ENCODE measurements at places on chromosomes 16 and 17.

- H3K27ac ChIP-seq: no peak overlapping the region
- H3K36me3 ChIP-seq: no peaks in the 10 kb centered on the region
- H3K27me3 ChIP-seq: peaks cover 51% of the 10 kb centered on the region
- peaks cover 3% of the 10 kb centered on the region for H3K4me1 ChIP-seq
- no peak overlapping the region for H3K4me3 ChIP-seq
- DNase-seq: no peak
These were observed 15.1 kb upstream of the IRF8 start for GRCh38 chr16:85883813-85884212.

- H3K36me3 ChIP-seq: peaks cover 30% of the 10 kb centered on the region
- no peaks in the 10 kb centered on the region for H3K27me3 ChIP-seq
- no peak overlapping the region for H3K27ac ChIP-seq
- no peak overlapping the region for H3K4me3 ChIP-seq
These were observed 17.8 kb upstream of the SLC6A4 start for GRCh38 chr17:30253312-30253711.

GRCh38 chr16:4593086-4593485 is 21.6 kb downstream of the UBALD1 start:
- H3K4me1 ChIP-seq: no peaks in the 10 kb centered on the region
- H3K36me3 ChIP-seq: no peaks in the 10 kb centered on the region
- no peak for DNase-seq
- H3K27me3 ChIP-seq: peaks cover 9% of the 10 kb centered on the region
- H3K4me3 ChIP-seq: no peak overlapping the region

DNA sequence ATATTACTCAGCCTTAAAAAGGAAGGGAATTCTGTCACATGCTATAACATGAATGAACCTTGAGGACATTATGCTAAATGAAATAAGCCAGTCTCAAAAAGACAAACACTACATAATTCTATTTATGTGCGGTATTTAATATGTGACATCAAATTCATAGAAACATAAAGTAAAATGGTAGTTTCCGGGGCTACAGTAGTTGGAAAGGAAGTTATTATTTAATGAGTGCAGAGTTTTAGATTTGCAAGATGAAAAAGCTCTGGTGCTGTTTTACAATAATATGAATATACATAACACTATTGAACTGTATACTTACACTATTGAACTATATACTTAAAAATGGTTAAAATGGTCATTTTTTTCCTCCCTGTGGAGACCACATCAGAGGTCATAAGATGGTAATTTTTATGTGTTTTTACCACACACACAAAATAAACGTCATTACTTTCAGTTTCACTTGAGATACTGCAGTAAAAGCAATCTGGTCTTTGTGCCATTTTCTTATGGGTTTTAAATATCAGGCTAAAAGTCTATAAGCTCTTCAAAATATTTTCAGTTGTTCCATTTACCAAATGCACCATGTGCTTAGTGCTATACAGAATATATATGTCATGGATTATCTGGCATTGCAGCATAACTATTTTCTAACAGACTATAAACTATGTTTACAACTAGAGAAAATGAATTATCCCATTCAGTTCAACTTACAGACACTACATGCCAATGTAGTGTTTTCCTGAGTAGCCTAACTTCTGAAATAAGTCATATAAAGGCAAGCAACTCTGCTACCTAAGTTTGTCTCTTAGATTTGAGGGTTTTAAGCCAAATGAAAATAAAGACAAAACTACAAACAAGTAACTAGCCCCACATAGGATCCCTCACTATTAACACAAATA is 90.9 kb downstream of the SPAG9 start:
- no peak overlapping the region for H3K4me3 ChIP-seq
- no peaks in the 10 kb centered on the region for H3K36me3 ChIP-seq
- H3K4me1 ChIP-seq: peaks cover 28% of the 10 kb centered on the region
- peak overlapping the region; percentile 72 for H3K27ac ChIP-seq
- H3K27me3 ChIP-seq: no peaks in the 10 kb centered on the region
- DNase-seq: no peak

DNA sequence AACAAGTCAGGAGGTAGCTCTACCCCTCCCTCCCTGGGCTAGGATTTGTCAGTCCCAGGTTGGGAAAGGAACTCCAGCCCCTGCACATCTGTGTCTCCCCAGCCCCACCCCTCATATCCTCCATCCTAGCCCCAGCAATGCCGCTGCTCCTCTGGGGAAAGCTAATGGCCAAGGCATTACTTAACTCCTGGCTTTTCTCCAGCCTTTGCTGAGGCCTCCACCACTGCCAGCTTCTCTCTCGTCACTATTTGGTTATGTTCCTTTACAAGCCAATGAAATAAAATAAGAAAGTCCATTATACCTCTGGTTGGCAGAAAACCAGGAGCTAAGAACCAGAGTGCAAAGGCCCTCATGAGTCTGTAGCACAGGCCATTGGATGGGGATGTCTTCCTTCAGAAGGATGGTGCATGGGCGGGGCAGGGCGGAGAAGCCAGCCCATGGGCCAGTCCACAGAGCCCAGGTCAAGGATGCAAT is 171.0 kb downstream of the CCDC182 start:
- H3K4me3 ChIP-seq: no peak overlapping the region
- H3K27me3 ChIP-seq: no peaks in the 10 kb centered on the region
- no peak overlapping the region for H3K27ac ChIP-seq
- H3K36me3 ChIP-seq: no peaks in the 10 kb centered on the region

DNA sequence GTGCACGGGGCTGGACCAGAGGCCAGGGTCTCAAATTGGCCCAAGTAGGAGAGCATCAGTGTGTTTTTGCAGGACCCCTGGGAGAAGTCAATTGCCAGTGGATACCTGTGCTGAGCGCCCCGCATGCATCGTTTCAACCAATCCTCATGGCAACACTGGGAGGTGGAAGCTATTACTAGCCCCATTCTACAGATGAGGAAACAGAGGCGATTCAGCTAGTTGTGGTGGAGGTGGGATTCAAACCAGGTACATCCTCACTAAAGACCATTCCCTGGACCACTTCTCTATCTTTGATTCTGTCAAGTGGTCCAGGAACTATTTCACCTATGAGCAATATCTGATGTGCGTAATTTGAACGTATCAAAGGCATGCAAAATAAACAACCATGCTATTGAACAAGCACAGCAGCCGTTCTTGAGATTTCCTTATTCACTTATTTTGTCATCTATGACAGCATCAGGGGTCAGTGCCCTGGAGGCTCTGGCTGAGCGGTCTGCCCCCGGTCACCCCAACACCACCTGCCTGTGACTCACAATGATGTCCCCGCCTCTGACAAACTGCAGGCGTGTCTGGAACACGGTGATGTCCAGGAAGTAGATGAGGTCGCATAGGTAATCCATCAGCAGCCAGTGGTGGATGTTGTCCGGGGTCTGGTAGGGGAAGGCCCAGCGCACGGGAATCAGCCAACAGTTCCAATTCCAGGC is 54.0 kb downstream of the CNGB1 start:
- H3K27ac ChIP-seq: no peak overlapping the region
- H3K27me3 ChIP-seq: peaks cover 15% of the 10 kb centered on the region
- H3K36me3 ChIP-seq: no peaks in the 10 kb centered on the region

GRCh38 chr16:30075503-30076275 is at the start of gene PPP4C:
TSS of gene PPP4C (plus strand) at chr16:30075994. CDS start at chr16:30076378, 384 bp downstream.
- H3K36me3 ChIP-seq: peaks cover 12% of the 10 kb centered on the region
- H3K4me3 ChIP-seq: peak within 1 kb of the TSS; percentile 83
- H3K4me1 ChIP-seq: peaks cover 39% of the 10 kb centered on the region
- no peaks in the 10 kb centered on the region for H3K27me3 ChIP-seq
- peak within 1 kb of the TSS; percentile 97 for H3K27ac ChIP-seq

DNA sequence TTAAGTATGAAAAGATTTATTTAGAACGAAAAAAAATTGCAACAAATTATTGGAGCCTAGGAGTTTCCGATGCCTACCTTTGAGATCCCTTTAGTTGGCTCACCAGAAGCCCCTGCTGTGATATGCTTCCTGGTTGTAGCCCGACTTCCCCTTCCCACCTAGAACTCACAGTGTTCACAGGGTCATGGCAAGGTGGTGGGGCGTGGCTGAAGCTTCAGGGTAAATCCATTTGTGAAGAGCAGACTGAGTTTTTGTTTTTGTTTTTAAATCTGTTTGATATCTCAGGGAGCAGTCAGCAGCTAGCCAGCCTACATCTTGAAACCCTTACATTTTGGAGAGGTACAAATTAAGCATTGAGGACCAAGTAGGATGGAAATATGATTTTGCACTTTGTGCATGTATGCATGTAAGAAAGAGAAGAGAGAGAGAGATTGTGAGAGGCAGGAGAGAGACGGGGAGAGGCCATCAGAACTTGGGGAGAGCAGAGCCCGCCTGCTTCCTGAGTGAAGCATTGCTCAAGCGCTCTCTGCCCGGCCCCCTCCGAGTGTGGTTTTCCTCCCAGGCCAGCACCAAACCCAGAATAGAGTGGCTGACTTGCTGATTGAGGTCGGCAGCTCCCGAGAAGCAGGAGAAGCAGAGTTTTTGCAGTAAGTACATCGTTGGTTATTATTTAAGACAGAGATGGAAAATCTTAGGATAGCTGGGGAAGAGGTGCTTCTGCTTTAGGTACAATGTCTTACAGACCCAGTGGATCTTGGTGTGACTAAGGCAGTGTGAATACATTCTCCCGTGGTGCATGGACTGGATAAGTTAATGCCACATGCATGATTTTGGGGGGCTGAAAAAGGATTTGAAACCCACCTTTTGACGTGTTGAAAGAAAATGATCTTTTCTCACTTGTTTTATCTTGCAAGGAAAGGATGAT is 64.2 kb downstream of the SPECC1 start:
- no peaks in the 10 kb centered on the region for H3K36me3 ChIP-seq
- H3K27me3 ChIP-seq: peaks cover 4% of the 10 kb centered on the region
- no peak for DNase-seq
- H3K27ac ChIP-seq: no peak overlapping the region
- H3K4me1 ChIP-seq: peaks cover 23% of the 10 kb centered on the region
- no peak overlapping the region for H3K4me3 ChIP-seq

GRCh38 chr16:19704321-19705145 is 13.5 kb downstream of the KNOP1 start:
- H3K27ac ChIP-seq: peak overlapping the region; percentile 59
- DNase-seq: no peak

DNA sequence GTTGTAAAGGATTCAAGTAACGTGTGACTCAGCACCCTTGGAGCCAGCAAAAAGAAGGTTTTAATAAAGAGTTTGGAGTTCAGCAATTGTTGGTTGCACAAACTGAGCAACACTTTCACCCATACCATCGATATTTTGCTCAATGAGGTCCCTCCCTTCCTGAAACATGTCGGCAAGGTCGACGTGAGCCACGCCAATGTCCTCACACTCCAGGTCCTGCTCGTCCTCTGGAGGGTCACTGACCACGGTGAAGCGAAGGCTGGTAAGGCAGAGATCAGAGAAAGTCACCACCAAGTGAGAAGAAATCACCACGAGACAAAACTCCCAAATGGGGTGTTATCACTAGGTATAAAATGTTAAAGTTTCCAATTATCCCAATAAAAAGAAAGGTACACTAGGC is 98.3 kb downstream of the RPGRIP1L start:
- no peak for DNase-seq
- peaks cover 9% of the 10 kb centered on the region for H3K36me3 ChIP-seq
- no peak overlapping the region for H3K27ac ChIP-seq
- no peak overlapping the region for H3K4me3 ChIP-seq
- H3K27me3 ChIP-seq: no peaks in the 10 kb centered on the region

GRCh38 chr16:29811170-29811895 is 660 bp upstream of the PRRT2 start:
- H3K27me3 ChIP-seq: no peaks in the 10 kb centered on the region
- peak overlapping the region; percentile 97 for H3K27ac ChIP-seq
- H3K4me1 ChIP-seq: peaks cover 66% of the 10 kb centered on the region
- H3K4me3 ChIP-seq: peak overlapping the region; percentile 82
- H3K36me3 ChIP-seq: peaks cover 9% of the 10 kb centered on the region
- peak; percentile 99 for DNase-seq

- no peaks in the 10 kb centered on the region for H3K27me3 ChIP-seq
- DNase-seq: peak; percentile 94
- H3K4me1 ChIP-seq: peaks cover 95% of the 10 kb centered on the region
- peak overlapping the region; percentile 97 for H3K27ac ChIP-seq
- H3K36me3 ChIP-seq: no peaks in the 10 kb centered on the region
These were observed 2.5 kb upstream of the CCL2 start for GRCh38 chr17:34252444-34253138.

DNA sequence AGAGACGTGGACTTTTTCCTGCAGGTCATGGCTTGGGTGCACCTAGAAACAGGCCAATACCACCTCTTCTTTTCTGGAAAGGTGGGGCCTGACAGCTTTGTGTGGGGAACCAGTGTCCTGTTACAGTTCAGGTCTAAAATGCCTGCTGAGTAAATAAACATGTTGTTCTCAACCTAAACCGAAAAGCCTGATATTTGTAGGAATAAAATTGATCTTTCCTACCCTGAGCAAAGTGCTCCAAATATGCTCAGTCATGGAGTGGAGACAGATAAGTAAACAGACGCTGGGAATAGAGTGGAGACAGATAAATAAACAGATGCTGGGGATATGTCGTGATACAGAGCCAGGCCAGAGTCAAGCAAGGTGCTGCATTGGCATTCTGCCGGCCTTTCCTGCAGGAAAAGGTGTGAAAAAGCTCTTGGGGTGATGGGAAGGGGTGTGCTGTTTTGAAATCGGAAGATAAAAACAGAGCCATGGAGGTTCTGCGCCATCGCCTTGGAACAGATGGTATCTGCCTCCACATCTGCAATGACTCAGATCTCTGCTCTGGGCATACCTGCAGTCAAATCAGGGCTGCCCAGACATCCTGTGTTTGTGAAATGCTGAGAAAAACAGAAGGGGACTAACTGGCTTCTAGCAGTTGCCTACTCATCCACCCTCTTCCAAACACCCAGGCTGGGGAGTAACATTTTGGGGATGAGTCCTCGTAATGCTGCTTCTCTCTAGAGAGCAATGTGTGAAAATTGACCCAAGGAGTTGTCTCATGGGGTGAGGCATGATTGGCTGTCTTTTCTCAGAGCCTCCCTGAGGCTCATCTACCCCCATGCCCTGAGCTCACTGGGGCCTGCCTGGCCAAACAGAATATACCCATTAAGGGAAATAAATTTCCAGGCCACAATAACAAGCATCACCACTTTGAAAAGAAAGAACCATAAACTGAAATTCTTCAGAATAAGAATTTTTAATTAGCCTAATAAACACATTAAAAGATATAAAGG is 16.8 kb upstream of the TRPV2 start:
- H3K27ac ChIP-seq: no peak overlapping the region
- no peaks in the 10 kb centered on the region for H3K36me3 ChIP-seq
- peaks cover 5% of the 10 kb centered on the region for H3K4me1 ChIP-seq
- H3K27me3 ChIP-seq: no peaks in the 10 kb centered on the region
- DNase-seq: peak; percentile 11

DNA sequence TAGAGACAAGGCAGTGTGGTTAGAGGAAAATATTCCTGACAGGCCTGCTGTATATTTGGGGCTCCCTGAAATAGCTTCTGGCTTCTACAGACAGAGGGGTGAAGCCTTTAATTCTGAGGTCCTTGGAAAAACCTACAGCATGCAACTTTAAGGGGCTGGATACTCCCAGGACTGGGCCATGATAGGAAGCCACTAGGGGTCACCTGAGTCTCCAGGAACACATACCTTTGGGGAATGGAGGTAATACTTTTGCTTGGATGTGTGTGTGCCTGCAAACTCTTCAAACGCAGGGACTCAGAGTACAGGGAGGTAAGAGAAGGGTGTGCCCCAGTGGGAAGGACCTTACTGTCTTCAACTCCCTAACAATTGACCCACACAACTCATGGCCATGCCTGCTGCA is 4.1 kb downstream of the ASIC2 start:
- H3K27ac ChIP-seq: no peak overlapping the region
- peaks cover 9% of the 10 kb centered on the region for H3K4me1 ChIP-seq
- H3K36me3 ChIP-seq: peaks cover 1% of the 10 kb centered on the region
- peaks cover 55% of the 10 kb centered on the region for H3K27me3 ChIP-seq

GRCh38 chr16:16045296-16045695 is 95.9 kb downstream of the ABCC1 start:
- peaks cover 32% of the 10 kb centered on the region for H3K36me3 ChIP-seq
- H3K4me3 ChIP-seq: no peak overlapping the region
- no peak overlapping the region for H3K27ac ChIP-seq
- DNase-seq: no peak
- H3K4me1 ChIP-seq: peaks cover 13% of the 10 kb centered on the region

Measured in chondrocyte (in vitro differentiated cells).